CD4-positive, alpha-beta T cell (primary cell): ENCODE measurements at places on chromosomes 16 and 17. TPM values are rescaled to one million over a fixed set of nuclear protein-coding genes. Genes with fewer than 3 reads are reported as not detected.

The CCL5 gene
- 40.1 TPM for total RNA-seq

The CACNG3 gene
- total RNA-seq, result not detected

The FOXL1 gene
- not detected for total RNA-seq

The ZNF469 gene
- total RNA-seq, result 0.74 TPM

The POLR2A gene
- 501 TPM for total RNA-seq

The STX1B gene
- 2.9 TPM for total RNA-seq

The QPRT gene
- total RNA-seq, result 0.45 TPM

The CCL7 gene
- not detected for total RNA-seq

The KRTAP4-1 gene
- not detected for total RNA-seq

The C17orf107 gene
- total RNA-seq, result 28.9 TPM

The JPT1 gene
- 25.5 TPM for total RNA-seq

The CA4 gene
- total RNA-seq, result not detected

The CFAP119 gene
- 2.2 TPM for total RNA-seq

DNA sequence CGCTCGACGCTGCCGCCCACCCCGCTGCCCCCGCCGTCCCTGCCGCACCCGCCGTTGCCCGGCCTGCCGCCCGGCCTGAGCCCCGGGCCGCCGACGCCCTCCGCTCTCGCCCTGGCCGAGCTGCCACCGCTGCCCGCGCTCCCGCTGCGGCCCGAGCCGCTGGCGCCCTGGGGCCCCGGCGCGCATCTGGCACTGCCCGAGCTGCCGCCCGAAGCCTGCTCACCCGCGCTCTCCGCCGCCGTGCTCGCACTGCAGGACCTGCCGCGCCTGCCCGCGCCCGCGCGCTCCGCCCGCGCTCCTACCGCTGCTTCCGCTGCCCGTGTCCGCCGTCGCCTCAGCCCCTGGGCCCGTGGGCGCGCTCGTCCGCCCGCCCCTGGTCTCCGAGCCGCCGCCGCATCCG, 8.4 kb upstream of the CLDN9 start:
- no peaks in the 10 kb centered on the region for H3K27me3 ChIP-seq
- no peaks in the 10 kb centered on the region for H3K36me3 ChIP-seq
- DNase-seq, result no peak
- H3K27ac ChIP-seq, result no peak overlapping the region
- H3K4me3 ChIP-seq, result no peak overlapping the region

GRCh38 chr16:70473446-70474319, 19.3 kb downstream of the FCSK start:
- H3K4me3 ChIP-seq, result no peak overlapping the region
- H3K36me3 ChIP-seq, result peaks cover 26% of the 10 kb centered on the region
- H3K27ac ChIP-seq, result no peak overlapping the region
- no peak for DNase-seq
- H3K4me1 ChIP-seq, result peaks cover 4% of the 10 kb centered on the region

DNA sequence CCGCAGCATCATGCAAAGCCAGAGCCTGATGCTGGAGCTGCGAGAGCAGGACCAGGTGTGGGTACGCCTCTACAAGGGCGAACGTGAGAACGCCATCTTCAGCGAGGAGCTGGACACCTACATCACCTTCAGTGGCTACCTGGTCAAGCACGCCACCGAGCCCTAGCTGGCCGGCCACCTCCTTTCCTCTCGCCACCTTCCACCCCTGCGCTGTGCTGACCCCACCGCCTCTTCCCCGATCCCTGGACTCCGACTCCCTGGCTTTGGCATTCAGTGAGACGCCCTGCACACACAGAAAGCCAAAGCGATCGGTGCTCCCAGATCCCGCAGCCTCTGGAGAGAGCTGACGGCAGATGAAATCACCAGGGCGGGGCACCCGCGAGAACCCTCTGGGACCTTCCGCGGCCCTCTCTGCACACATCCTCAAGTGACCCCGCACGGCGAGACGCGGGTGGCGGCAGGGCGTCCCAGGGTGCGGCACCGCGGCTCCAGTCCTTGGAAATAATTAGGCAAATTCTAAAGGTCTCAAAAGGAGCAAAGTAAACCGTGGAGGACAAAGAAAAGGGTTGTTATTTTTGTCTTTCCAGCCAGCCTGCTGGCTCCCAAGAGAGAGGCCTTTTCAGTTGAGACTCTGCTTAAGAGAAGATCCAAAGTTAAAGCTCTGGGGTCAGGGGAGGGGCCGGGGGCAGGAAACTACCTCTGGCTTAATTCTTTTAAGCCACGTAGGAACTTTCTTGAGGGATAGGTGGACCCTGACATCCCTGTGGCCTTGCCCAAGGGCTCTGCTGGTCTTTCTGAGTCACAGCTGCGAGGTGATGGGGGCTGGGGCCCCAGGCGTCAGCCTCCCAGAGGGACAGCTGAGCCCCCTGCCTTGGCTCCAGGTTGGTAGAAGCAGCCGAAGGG, 24.2 kb downstream of the C1QTNF1 start:
- no peaks in the 10 kb centered on the region for H3K36me3 ChIP-seq
- H3K4me1 ChIP-seq, result peaks cover 6% of the 10 kb centered on the region
- DNase-seq, result no peak
- H3K4me3 ChIP-seq, result no peak overlapping the region
- no peaks in the 10 kb centered on the region for H3K27me3 ChIP-seq

- DNase-seq, result peak; percentile 57
- no peaks in the 10 kb centered on the region for H3K27me3 ChIP-seq
- H3K27ac ChIP-seq, result peak overlapping the region; percentile 92
- no peaks in the 10 kb centered on the region for H3K36me3 ChIP-seq
- peaks cover 72% of the 10 kb centered on the region for H3K4me1 ChIP-seq
Measured at GRCh38 chr17:27473748-27474609, 17.7 kb downstream of the KSR1 start.

GRCh38 chr17:48483471-48484131, 47.2 kb downstream of the HOXB1 start:
- peaks cover 8% of the 10 kb centered on the region for H3K4me1 ChIP-seq
- no peak for DNase-seq
- H3K27me3 ChIP-seq, result no peaks in the 10 kb centered on the region
- no peaks in the 10 kb centered on the region for H3K36me3 ChIP-seq
- H3K4me3 ChIP-seq, result no peak overlapping the region

DNA sequence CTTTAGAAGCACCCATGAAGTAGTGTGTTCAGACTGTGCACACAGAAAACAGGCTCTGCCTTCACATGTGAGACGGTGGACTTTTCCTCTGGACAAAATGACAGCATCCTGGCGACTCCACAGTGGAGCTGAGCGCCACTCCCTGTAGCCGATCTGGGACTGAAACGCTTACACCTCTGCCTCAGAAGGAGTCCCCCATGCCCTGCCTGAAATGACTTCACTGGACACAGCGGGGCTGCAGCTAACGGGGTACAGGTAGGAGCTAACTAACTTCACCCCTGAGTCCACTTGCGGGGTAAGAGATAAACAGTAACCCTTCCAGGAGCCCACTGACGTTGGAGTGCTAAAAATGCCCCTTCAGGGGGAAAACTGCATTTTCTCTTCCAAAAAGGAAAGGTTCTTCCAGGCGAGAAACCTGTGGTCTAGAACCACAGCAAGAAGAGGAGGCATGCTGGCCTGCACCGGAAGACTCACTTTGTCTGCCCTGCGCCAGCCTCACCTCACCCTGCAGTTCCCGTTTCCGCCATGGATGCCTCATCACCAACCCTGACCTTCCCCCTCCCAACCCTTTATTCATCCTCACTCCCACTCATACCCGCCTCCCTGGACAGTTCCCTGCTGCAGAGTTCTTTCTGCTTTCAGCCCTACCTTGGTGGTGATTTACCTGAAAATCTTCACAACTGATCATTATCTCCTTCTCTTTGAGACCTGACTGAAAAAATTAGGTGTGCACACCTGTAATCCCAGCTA, 19.4 kb upstream of the ENDOV start:
- DNase-seq, result no peak
- H3K4me1 ChIP-seq, result peaks cover 5% of the 10 kb centered on the region
- peaks cover 53% of the 10 kb centered on the region for H3K36me3 ChIP-seq
- no peak overlapping the region for H3K27ac ChIP-seq

- H3K4me3 ChIP-seq, result no peak overlapping the region
- no peaks in the 10 kb centered on the region for H3K36me3 ChIP-seq
- H3K27me3 ChIP-seq, result no peaks in the 10 kb centered on the region
- no peak overlapping the region for H3K27ac ChIP-seq
Measured at GRCh38 chr17:51914577-51914976, 243.9 kb downstream of the CA10 start.

- H3K27me3 ChIP-seq, result no peaks in the 10 kb centered on the region
- H3K4me3 ChIP-seq, result no peak overlapping the region
- no peak for DNase-seq
- H3K36me3 ChIP-seq, result no peaks in the 10 kb centered on the region
Measured at GRCh38 chr16:23293016-23293415, 9.1 kb upstream of the SCNN1B start.

DNA sequence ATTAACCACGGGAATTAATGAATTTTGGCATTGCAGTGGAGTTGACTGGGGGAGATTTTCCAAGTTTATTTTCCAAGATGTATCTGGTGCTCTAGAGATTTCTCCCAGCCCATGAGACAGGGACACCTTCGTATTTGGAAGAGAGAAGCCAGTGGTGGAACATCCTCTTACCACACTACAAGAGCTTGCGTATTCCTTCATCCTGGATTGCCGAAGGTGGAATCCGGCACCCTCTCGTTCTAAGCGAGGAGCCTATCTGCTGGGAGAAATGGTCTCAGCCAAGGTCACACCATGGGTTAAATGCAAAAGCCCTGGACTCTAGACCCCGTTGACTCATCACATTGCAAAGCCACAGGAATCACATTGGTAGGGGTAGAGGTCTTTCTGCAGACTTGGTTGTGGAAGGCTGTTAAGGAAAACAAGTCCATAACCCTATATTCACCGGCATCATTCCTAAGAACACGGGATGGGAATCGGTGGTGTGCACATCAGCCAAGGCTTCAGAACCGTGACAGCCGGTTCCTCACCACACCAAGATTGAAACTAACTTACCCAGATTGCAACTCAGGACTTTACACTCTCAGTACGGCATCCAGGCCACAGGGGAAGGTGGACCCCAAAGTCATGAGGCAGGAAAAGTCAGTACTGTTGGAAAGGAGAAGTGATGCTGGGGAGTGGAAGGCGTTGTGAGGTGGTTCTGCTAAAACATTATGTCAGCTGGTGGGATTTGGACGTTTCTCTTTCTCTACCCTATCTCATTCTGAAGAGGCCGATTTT, 259.8 kb downstream of the CPPED1 start:
- no peak for DNase-seq
- H3K4me3 ChIP-seq, result no peak overlapping the region
- H3K27ac ChIP-seq, result no peak overlapping the region
- peaks cover 18% of the 10 kb centered on the region for H3K4me1 ChIP-seq

GRCh38 chr16:56649820-56650219, 1.9 kb upstream of the MT1B start:
- DNase-seq, result no peak
- no peaks in the 10 kb centered on the region for H3K4me1 ChIP-seq
- no peak overlapping the region for H3K27ac ChIP-seq
- no peaks in the 10 kb centered on the region for H3K36me3 ChIP-seq

DNA sequence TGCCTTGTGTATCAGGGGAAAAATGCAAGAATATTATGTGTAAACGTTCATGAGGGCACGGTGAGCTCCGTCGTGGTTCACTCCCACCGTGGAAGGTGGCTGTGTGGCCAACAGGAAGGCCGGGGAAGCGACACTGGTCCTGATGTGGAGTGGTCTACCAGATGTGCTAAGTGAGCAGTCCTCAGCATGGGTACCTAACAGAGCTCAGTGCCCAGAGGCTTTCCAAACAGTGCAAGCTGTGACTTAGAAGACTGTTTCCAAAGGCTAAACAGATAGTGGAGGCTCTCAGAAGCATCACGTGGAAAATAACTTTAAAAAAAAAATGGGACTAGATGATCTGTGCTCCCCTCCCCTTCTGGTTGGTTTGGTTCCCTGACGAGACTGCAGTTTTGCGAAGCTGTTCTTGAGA, 199.3 kb upstream of the CHMP6 start:
- no peak for DNase-seq
- no peaks in the 10 kb centered on the region for H3K27me3 ChIP-seq
- peaks cover 19% of the 10 kb centered on the region for H3K36me3 ChIP-seq

DNA sequence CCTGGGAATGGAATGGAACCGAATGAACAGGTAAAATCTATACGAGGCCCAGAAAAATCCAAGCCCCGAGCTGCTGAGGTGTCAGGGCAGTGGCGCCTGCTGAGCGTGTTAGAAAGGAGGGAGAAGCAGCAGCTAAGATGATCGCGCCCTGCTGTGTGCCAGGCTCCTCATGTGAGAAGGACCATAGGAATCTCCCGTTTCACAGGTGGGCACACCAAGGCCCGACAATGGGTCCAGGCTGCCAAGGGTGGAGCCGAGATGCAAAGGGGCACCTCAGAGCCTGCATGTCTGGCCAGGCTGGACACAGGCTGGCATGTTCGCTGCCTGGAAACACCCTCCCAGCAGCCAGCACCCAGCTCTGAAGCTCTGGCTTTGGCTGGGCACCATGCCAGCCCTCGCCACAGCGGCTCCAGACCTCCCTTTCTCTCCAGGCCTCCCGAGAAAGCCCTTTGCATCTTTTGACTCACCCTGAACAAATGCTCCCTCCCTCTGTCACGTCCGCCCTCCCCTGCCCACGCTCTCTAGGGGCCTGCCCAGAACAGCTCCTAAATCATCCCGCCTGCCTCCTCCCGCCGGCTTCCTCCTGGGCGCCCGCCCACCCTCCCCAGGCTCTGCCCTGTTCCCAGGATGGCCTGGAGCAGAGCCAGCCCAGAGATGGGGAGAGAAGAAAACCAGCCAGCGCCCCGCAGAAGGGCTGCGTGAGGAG, 217.8 kb upstream of the GSE1 start:
- no peaks in the 10 kb centered on the region for H3K4me1 ChIP-seq
- H3K36me3 ChIP-seq, result no peaks in the 10 kb centered on the region
- DNase-seq, result no peak
- H3K4me3 ChIP-seq, result no peak overlapping the region
- no peaks in the 10 kb centered on the region for H3K27me3 ChIP-seq

DNA sequence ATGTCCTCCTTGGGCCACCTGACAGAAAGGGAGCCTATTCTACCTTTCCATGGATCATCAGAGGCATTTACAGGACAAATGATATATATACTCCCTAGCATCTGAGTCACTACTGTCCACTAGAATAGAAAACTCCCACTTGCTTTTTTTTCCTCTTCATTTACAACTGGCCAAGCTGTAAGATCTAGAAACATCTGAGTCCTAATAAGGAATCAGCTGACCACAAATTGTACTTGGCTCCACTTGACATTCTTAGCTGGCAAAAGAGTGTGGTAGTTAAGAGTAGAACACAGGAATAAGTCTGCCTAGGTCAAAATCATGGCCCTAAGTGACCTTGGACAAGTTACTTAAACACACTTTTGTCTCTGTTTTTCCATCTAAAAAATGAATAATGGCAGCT, 5.2 kb downstream of the RUSF1 start:
- H3K27me3 ChIP-seq, result no peaks in the 10 kb centered on the region
- no peak overlapping the region for H3K27ac ChIP-seq
- DNase-seq, result no peak
- no peak overlapping the region for H3K4me3 ChIP-seq
- peaks cover 37% of the 10 kb centered on the region for H3K36me3 ChIP-seq
- peaks cover 21% of the 10 kb centered on the region for H3K4me1 ChIP-seq
